ENCODE measurements at places on chromosomes 11 and 22.
A peak's percentile ranks its signal among the peaks of the same experiment; 100 is the strongest.

GRCh38 chr22:49306632-49307480, 520.8 kb downstream of the BRD1 start:
- DNase-seq, result no peak

DNA sequence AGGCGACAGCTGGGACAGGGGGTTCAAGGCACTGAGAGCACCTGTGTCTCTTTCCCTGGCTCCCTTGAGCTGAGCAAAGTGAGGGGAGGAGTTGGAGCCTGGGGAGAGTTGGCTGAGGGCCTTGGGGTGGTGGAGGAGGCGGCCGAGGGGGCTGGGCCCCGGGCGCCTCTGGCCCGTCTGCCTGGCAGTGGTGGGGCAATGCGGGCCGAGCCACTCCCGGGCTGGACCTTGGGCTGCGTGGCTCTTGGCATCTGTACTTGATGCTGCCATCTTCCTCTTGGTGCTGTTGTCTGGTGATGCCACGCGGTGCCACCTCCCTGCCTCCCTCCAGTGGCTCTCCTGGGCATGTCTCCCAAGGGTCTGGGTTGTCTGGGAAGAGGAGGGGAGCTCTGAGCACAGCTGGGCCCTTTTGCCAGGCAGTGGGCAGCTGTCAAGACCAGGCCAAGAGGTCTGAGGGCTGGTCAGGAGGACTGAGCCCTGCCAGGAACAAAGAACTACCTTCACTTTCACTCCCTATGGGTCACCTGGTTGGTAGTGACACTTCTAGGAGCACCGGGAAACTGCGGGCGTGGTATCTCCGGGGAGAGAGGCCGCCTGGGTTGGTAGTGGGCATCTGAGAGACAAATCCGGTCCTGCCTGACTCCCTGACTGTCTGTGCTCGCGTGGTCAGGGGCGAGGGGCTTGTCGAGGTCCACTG, 1.3 kb downstream of the GRIK4 start:
- DNase-seq, result no peak

DNA sequence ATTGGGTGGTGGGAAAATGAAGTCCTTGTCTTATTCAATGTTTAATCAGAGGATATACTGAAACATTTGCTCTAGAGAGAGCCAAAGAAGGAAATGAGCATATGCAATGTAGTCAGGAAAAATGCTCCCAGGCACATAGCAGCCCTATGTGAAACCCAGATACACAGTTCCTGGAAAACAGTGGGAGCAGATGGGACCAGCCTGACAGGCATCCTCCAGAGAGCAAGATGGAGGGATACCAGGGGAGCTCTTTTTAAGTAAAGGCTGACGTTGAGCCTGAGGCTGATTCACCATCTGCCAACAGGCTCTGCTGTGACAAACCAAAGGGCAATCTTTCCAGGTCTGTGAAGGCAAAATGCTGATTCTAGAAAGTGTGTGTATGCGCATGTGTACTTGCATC, 559.4 kb upstream of the KIRREL3 start:
- no peak for DNase-seq

DNA sequence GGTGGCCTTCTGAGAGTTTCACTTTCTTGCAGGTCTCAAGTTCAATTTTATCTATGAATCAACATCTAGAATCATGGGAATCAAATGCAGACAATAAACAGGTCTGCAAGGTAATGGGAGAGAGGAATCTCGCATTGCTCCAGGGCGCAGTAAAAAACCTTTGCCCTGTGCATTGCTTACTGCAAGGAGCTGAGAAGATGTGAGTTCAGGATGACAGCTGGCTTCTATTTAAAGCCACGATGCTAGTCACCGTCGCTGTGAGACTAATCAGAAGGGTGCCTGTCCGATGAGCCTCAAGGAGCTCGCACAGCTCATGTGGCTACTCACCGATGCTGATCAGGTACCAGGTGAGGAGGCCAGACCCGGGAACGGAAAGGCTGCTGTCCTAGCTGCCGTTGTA, 30.2 kb upstream of the APOA1 start:
- no peak for DNase-seq

DNA sequence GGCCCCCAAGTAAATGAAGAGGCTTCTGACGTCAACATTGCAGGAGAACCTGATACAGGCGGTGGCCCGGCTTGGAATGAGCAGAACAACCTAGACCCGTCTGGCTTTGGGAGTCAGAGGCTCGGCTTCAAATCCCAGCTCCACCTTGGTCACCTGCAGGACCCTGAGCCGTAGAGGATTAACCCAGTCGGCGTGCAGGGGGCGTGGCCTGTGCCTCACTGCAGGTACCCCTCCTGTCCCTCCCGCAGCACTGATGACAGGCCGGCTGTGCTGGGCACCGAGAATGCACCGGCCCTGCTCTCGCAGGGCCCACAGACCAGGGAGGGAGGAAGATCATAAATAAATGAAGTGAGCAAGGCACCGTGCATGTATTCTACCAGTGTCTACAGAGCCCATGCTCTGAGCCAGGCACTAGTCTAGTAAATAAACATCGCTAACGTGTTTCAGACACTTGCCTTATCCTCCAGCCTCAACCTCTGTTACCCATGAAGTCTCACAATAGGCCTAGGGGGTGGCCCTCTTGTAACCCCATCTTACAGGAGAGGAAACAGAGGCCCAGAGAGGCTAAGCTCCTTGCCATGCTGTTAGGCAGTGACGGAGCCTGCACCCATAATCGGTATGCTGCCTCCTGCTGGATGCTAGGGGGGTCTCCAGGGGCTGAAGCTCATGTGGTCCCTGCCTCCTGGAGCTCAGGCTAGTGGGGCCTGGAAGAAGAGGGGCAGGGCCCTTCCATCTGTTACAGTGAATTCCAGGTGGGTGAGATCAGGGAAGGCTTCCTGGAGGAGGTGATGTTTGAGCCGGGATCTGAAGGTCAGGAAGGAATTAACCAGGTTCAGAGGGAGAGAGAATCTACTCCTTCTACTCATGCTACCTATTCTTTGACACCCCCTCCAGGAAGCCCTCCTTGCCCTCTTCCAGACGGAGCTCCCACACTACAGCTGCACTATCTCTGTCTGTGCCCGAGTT, 53.4 kb downstream of the RTL6 start:
- DNase-seq, result no peak

- no peak for DNase-seq
Measured at GRCh38 chr11:70595452-70595851, 197.1 kb downstream of the CTTN start.

DNA sequence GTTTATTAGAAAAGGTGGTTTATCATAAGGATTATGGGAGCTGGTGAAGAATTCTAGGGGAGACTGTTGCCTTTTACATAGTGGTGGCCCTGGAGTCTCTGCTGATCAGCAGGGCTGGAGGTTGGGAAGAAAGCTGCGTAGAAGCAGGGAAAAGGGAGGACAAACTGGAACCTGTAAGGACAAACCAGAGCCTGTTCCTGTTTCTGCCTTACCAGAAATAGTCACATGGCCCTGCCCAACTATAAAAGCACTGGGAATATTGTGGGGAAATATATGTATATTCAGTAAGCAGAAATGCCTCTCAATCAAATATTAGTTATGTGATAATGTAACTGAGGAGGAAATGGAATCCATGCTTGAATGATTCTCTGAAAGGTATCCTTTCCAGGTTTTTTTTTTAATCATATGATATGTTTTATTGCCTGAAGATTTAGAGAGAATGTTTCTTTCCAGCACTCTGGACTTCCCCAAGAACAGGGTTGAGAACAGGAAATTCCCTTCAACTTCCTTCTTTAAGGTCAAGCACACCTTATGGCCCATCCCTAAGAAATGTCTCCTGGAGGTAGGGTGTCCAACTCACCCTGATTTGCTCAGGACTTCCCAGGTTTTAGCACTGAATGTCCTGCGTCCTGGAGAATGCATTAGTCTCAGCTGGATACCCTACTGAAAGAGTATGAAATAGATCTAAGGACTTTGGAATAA, 33.9 kb upstream of the SCUBE2 start:
- no peak for DNase-seq

DNA sequence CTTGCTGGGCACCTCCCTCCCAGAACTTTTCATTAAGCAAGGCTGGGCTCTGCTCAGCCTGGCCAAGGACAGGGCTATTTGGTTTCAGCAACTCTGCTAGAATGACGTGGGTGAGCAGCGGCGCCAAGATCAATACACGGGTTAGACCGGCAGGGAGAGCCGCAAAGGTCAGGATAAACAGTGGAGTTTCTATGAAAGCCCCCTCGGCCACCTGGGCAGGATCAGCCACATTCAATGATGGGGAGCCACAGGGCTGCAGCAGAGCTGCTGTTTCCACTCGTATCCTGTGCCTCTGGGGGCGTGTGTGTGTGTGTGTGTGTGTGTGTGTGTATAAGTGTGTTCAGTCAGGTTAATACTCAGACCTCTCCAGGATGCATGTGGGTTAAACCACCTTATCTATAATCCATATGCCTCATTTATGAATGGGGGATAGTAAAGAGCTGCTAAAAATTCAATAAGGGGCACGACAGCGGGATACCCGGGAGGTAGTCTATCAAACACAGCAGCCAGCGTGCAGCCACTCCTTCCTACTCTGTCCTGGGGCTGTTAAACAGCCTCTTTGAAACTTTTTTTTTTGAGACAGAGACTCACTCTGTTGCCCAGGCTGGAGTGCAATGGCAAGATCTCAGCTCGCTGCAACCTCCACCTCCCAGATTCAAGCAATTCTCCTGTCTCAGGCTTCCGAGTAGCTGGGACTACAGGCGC, 34.8 kb downstream of the MYH9 start:
- DNase-seq, result no peak

DNA sequence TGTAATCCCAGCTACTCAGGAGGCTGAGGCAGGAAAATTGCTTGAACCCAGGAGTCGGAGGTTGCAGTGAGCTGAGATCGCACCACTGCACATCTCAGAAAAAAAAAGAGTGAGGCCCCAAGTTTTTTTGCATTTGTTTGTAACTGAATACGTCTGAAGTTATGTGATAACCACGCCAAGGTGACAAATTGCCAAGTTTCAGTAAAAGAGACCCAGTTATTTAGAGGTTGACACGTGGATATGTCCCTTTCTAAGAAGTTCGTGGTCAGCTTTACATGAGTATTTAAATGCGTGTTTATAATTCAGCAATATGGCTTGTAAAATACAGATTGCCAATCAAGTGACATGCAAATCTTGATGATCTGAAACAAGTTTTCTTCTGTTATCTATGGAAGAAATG, 8.0 kb downstream of the PPARA start:
- DNase-seq, result no peak

GRCh38 chr11:13955971-13956421, 6.5 kb upstream of the SPON1 start:
- peak; percentile 67 for DNase-seq

DNA sequence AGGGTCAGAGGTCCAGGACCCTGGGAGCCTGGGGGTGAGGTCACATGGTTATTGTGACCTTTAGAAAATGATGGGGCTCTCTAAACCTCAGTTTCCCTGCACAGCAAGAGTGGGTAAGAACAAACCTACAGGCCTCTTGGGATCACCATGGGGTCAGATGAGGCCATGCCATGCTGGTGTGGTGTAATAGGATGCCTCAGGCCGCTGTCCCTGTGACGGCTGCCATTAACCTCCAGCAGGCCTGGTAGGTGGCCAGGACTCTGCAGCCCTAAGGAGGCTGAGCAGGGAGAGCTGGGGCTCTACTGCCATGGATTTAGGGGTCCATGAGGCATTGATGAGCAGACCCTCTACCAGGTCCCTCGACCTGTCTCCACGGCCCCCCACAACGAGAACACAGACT, 265.5 kb downstream of the CTTN start:
- no peak for DNase-seq

DNA sequence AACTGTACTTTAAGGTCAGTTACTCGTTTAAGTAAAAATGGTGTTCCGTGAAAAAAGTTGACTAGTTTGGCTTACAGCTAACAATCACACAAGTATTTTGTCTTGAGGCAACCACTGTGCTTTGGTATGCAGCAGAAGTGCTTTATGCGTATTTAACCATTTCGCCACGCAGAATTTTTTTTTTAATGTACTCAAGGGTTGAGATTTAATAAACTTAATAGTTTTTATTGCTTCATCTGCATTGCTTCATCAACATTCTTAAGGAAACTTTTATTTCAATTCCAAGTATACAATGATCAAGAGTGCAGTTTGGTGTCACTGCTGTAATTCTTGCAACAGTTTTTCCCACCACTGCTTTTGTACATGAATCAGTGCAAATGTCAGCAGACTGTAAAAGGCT, 66.4 kb downstream of the ZNRF3 start:
- DNase-seq, result no peak

DNA sequence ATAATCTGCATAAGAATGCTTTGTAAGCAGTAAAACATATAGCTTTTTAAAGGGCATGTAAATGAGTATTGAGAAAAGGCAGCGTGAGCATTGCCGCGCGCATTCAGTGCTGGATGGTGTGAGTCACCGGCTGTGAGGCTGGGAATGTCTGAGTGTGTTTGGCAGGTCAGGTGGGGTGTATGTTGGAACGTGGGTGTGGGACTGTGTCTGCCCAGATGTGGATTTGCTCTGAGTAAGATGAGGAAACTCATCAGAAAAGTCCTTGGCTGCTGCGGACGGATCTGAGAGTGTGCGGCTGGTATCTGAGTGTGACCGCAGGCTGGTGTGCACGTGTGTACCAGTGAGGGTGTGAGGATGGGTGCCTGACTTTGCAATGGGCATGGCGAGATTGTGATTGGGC, 66.2 kb upstream of the NECTIN1 start:
- DNase-seq, result no peak

DNA sequence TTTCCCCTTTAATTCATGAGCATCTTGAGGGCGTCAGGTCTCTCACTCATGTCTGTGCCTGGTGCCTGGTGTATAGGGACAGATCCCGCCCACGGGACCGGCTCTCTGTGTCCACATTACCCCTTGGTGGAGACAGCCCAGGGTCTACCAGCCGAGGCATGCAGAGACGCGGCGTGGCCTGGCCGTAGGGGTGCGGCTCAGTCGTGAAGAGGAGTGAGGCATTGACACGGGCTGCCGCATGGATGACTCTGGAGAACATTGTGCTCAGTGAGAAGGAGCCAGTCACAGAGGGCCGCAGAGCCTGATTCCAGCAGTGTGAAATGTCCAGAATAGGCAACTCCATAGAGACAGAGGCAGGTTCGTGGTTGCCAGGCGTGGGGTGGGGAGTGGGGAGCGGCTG, 209.8 kb downstream of the TBC1D22A start:
- DNase-seq, result no peak

- DNase-seq, result no peak
Measured at GRCh38 chr11:2758751-2759150, 59.0 kb upstream of the KCNQ1OT1 start.

DNA sequence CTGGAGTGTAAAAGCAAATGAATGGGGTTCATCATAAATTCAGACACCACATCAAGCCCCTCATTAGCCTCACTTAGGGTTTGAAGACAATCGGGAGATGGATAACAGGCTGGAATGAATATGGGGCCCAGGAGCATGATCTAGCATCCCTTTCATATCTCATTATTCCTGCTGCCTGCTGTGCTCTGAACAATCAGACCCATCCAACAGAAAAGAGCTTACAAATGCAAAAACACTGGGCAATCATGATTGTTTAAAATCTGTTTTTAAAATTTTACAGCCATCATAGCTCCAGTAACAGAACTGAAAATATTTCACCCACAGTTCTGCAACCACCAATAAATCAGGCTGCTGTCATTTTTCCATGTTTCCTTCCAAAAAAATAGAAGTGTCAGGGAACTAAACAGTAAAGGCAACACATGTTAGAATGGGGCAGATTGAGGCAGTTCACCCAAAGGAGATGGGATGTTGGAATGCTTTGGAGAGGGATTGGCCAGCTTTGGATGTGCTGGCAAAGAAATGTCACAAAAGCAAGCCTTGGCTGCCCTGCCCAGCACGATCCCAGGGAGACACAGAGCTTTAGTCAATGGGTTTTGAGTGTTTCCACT, 47.8 kb upstream of the BMAL1 start:
- DNase-seq, result no peak

Measured in CD14-positive monocyte (primary cell).